Renal pelvis (tissue), 12 donors: ENCODE measurements at places on chromosomes 2 and 18.

- DNase-seq: no peak
Observed at GRCh38 chr18:48769006-48769636, 181.6 kb downstream of the SMAD7 start.

GRCh38 chr2:239329284-239329971, 71.4 kb downstream of the HDAC4 start:
- no peak for DNase-seq

GRCh38 chr2:108905176-108905575, 83.8 kb downstream of the EDAR start:
- DNase-seq: no peak

GRCh38 chr2:79831961-79832360, 319.1 kb downstream of the CTNNA2 start:
- no peak for DNase-seq

DNA sequence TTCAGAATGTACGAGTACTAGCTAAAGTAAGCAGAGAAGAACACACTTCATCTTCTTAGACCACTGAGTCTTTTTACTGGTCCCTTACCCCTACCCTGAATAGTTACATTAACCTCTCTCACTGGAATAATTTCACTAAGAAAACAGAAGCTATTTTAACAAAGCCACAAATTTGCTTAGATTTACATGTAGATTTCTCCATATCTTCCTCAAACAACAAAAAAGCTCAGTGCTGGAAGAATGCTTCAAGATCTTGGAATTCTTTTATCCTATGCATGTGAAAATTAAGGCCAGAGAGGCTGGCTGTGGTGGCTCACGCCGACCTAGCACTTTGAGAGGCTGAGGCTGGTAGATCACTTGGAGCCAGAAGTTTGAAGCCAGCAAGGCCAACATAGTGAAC, 35.2 kb downstream of the MOGAT1 start:
- no peak for DNase-seq

- no peak for DNase-seq
Observed at GRCh38 chr2:30282081-30282480, 50.7 kb downstream of the LBH start.

- DNase-seq: no peak
Observed at GRCh38 chr2:234905547-234906265, 46.1 kb upstream of the SH3BP4 start.

- no peak for DNase-seq
Observed at GRCh38 chr2:145691659-145692058, 1171.7 kb upstream of the ZEB2 start.

DNA sequence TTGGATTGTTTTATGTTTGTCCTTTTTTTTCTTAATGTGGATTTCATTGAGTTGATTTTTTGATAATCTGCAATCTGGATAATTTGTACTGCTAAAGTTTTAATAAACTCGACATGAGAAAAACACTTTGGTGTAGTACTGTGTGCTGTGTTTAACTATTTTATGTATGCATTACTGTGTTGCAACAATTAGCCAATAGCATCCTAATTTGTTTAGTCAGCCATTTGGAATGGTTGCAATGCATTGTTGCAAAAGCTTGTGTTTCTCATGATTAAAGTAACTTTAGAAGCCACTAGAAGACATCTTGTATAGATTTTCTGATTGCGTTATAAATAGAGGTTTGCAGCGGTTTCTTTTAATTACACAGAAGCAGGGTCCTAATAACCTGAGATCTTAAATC, 53.5 kb downstream of the PPIG start:
- no peak for DNase-seq

GRCh38 chr2:240956171-240956934, 42.1 kb upstream of the SNED1 start:
- DNase-seq: no peak

- DNase-seq: no peak
Observed at GRCh38 chr2:128360711-128361110, 42.0 kb upstream of the HS6ST1 start.

- DNase-seq: no peak
Observed at GRCh38 chr18:76953583-76954233, 131.4 kb downstream of the ZNF236 start.

DNA sequence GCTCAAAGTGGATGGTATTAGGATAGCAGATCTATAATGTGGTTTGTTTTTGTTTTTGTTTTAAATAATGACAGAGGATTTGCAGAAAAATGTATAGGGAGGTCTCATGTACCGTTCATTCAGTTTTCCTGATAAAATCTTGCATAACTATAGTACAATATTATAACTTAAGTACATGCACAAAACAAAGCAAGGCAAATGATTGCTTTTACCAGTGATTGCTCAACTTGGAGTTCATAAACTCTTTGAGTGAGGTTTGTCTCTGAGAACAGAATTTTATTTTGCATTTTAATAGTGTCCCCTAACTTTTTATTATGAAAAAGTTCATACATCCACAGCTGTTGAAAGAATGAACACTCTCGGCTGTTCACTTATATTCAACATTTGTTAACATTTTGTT, 96.6 kb downstream of the MAP4K4 start:
- DNase-seq: no peak

- no peak for DNase-seq
Observed at GRCh38 chr18:79846936-79847557, 49.3 kb downstream of the KCNG2 start.
